Eye (tissue), 1 donor: ENCODE measurements at places on chromosomes 6 and 20.
A peak's percentile ranks its signal among the peaks of the same experiment; 100 is the strongest.

DNA sequence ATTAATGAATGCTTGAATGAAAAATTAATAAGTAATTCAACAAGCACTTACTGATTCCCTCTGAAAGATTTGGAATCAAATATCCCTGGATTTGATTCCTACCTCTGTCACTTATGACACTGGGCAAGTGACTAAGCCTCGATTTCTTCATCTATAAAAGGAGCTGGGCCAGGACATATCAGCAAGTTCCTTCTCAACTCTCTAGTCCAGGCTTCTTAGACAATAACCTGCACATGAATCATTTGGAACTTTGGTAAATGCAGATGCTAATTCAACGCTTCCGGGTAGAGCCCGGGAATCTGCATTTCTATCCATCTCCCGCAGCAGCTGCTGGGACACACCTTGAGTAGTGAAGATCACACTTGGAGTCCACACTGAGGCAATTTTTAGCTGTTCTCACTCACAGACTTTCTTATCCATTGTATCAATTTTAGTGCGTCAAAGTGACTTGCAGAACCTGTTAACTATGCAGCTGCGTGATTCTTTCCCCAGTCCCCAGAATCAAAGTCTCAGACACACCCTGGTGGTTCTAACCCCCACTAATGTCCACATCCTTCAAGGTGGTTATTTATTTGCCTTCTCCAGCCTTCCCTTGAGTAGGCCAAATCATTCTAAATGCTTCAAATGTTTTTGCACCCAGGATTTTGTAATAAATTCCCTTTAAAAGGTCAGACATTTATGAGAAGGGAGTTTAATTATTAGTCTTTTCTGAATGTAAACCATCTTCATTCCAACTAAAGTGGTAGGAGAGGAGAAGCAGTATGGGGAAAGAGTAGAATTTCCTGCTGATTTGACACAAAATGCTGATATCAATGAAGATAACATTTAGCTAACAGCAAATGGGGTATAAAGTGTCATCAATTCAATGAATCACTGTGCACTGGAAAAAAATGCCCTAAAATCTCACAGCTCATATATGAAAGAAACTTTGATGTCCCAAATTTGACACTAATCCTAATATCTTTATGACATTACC is 26.0 kb upstream of the CCND3 start:
- no peak for DNase-seq

DNA sequence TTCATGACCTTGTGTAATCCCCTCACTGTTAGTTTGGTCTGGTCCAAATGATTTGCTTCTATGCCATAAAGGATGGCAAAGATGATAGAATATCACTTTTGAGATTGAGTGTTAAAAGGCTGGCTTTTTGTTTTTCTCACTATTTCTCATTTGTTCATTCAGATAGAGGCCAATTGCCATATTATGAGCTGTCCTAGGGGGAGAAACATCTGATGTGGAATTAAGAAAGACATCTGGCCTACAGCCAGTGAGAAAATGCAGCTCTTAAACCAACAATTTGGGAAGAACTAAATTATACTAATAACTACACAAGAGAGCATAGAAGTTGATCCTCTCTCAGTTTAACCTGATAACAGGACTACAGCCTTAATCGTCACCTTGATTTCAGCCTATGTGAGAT is 1668.6 kb downstream of the GRIK2 start:
- no peak for DNase-seq

DNA sequence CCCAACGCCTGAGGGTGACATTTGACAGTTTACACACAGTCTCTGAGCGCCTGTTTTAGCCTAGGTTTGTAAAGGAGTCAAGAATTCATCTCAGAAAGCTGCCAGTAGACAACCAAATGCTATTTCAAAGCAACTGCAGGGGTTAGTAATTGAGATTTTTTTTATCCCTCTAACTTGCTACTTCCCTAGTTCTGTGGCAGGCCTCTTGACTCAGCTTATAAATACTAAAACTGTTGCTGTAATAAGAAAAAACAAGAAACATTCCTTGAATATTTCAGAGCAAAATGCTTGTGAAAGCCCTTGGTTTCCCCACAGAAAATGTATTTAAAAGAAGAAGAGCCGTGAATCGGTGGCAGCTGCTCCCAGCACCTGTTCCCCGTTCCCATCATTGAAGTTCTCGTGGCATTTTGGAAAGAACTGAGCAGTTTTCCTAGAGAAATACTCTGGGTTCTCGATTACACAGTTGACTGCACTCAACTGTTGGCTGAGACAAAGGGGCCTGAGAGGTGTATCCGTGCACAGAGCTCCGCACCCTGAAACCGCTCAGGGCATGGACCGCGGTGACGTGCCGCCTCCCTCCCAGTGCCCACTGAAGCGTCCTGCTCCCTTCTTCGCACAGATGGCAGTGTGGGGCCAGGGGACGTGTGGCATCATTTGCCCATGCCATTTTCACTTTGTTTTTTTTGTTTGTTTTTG is 20.9 kb downstream of the DLL1 start:
- DNase-seq, result peak; percentile 77

DNA sequence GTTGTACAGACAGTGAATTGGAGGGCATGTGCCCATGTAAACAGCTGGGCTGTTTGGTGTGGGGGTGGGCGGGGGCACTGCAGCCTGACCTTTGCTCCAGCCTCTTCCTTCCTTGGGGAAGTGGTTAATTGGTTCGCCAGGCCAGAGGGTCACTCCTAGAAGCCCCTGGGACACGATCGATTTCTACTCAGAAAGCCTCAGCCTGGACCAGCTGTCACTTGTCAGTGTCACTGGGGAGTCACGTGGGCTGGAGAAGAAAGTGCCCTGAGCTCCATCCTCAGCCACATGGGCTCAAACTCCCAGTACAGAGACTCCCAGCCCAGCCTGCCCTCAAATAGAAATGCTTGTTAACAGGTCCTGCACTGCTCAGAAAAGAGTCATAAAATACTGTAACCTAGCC is 423.8 kb upstream of the SULF2 start:
- peak; percentile 92 for DNase-seq

DNA sequence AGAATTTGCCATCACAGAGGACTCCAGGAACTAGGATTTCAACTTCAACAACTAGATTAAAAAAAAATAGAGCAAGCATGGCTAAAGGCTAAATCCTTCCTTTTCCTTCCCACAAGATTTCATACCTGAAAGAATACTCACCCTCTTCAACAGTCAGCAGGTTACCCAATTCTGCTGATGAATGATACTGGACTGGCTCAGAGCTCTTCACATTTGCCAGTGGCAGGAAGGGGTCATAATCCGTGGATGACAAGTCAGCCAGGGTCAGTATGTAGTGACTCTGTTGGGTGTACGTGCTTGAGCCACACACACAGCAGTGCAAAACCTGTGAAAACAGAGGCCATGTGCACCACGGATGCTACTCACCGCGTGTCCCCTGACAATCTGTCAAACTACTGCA is 152.9 kb downstream of the INSM1 start:
- DNase-seq, result no peak
